ENCODE measurements at places on chromosomes 12 and 14.
A peak's percentile ranks its signal among the peaks of the same experiment; 100 is the strongest.

DNA sequence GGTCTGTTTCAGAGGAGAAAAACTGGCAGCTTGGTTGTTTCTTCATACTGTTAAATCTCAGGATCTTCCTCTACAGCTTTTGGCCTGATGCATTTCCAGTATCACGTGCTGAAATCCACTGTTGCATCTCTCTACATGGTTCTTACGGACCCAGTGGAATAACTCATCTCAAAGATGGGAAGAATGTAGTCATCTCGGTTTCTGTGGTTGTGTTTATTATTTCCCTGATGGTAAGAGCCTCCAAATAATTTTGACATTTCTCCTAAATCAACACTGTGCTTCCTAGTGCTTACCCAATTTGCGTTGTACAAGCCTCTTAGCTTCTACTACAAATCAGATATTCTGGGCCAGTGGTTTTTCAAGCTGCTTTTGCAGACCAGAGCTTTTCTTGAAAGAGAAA is 812.8 kb downstream of the C12orf50 start:
- no peak overlapping the region for H3K4me3 ChIP-seq
- H3K27me3 ChIP-seq, result no peaks in the 10 kb centered on the region
- no peaks in the 10 kb centered on the region for H3K4me1 ChIP-seq
- H3K27ac ChIP-seq, result no peak overlapping the region
- no peak for DNase-seq

DNA sequence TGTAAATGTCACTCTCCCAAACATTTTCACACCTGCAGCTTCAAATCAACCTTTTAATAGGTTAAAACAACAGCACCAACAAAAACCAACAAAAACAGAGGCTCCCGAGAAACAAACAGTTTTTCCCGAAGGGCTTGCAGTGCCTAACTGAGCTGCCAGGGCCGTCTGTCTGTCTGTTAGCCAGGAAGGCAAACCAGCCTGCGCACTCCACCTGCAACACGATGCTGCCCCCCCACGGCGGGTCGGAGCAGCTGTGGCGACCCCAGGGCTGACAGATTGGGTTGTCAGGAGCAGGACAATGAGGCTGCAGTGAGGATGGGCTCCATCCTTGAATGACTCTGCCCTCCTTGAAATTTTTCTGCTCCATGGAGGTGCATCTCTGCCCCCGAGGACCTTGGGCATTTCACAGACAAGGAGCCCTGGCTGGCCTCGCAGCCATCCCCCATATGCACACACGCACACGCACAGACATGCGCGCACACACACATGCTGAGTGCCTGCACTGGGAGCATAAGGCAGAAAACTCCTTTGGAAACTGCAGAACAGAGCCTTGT is 2.6 kb downstream of the RTL1 start:
- no peaks in the 10 kb centered on the region for H3K4me1 ChIP-seq
- H3K4me3 ChIP-seq, result no peak overlapping the region

DNA sequence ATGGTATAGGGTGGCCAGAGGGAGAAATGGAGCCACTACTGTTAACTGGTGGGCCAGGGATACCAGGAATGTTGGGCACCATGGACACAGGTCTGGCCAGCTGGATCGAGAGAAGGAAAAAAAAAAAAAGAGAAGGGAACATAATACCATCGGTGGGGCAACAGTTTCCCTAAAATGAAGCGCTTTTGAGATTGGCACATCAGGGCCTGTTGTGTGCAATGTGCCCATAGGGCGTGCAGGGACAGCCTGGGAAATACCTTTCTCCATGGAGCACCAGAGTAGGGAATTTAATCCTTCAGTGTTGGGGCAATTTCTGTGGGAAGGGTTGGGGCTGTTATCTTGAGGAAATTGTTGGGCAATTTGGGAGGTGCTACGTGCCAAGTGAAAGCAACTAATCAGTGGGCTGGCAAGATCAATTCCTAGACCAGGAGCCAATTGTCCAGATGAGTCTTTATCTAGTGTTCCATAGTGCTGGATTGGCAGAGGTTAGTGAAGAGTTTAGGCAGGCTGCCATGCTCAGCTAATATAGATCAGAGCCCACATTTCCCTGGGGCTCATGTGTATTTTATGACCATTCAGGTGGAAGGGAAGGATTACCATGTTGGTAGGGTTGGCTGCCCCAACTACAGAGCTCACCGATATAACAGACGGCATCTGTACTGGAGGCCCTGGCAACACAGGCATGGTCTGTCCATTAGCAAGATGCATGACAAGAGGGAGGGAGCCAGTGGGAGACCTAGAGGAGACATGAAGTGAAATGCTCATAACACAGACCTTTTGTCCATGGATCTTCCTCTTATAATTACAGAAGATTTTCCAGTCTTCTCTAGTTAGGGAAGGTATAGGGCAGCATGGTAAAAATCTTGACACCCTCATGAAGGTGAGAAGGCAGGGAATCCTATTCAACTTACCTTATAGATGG is 25.5 kb upstream of the NPFF start:
- no peaks in the 10 kb centered on the region for H3K4me1 ChIP-seq
- H3K4me3 ChIP-seq, result no peak overlapping the region
- peaks cover 56% of the 10 kb centered on the region for H3K36me3 ChIP-seq
- DNase-seq, result no peak

- peak; percentile 82 for DNase-seq
- peak overlapping the region; percentile 82 for H3K27ac ChIP-seq
- no peaks in the 10 kb centered on the region for H3K4me1 ChIP-seq
- H3K27me3 ChIP-seq, result no peaks in the 10 kb centered on the region
These were observed 8.8 kb upstream of the SP7 start for GRCh38 chr12:53344824-53345485.

DNA sequence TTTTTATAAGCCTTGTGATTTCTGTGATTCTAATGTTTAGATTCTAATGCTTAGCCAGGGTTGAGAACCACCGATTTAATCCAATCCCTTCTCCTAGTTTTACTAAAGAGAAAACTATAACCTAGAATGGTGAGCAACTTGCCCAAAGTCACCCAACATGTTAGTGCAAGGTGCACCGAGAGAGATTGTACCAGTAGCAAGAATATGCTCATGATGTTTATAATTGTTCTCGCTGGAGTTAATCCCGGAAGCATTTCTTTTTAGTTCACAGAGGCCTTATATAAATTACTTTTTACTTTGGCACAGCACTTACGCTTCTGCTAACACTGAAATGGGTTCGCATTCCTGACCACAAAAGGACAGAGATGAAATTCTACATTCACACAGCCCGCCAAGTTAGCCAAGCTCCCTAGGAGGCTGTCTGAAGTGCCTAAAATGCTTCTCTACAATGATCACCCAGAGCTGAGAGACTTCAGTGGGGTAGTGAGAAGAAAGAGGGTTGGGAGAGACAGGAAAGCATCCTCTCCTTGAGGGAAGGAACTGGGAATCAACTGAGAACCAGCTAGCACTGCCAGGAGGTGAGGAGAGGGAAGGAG is 579 bp upstream of the BLOC1S1 start:
- peaks cover 14% of the 10 kb centered on the region for H3K36me3 ChIP-seq
- H3K27ac ChIP-seq, result peak overlapping the region; percentile 90
- H3K4me3 ChIP-seq, result peak overlapping the region; percentile 75

- H3K36me3 ChIP-seq, result no peaks in the 10 kb centered on the region
- H3K4me3 ChIP-seq, result no peak overlapping the region
- no peak overlapping the region for H3K27ac ChIP-seq
- no peaks in the 10 kb centered on the region for H3K27me3 ChIP-seq
- no peaks in the 10 kb centered on the region for H3K4me1 ChIP-seq
- no peak for DNase-seq
These were observed 47.4 kb upstream of the TMTC1 start for GRCh38 chr12:29831173-29831572.

DNA sequence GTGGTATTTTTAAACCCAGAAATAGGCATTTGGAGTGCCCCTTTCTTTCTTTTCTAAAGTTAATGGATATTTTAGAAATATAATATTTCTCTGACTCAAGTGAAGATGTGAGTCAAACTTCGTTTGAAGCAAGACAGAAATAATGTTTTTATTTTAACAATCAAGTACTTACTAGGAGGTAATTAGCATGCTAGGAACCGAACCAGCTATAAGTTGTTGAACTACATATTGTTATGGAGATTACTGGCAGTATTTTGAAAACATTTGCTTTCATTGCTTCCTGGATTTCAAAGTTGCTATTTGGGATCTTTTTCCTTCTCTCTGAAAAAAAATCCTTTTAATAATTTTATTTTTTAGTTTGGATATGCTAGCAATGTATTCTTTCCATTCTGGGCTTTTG is 225.2 kb downstream of the NEDD1 start:
- no peak overlapping the region for H3K4me3 ChIP-seq
- H3K4me1 ChIP-seq, result no peaks in the 10 kb centered on the region
- DNase-seq, result no peak
- H3K27me3 ChIP-seq, result no peaks in the 10 kb centered on the region
- no peaks in the 10 kb centered on the region for H3K36me3 ChIP-seq
- H3K27ac ChIP-seq, result no peak overlapping the region

- no peak overlapping the region for H3K27ac ChIP-seq
- H3K36me3 ChIP-seq, result no peaks in the 10 kb centered on the region
These were observed 62.5 kb upstream of the PRICKLE1 start for GRCh38 chr12:42652048-42652447.

DNA sequence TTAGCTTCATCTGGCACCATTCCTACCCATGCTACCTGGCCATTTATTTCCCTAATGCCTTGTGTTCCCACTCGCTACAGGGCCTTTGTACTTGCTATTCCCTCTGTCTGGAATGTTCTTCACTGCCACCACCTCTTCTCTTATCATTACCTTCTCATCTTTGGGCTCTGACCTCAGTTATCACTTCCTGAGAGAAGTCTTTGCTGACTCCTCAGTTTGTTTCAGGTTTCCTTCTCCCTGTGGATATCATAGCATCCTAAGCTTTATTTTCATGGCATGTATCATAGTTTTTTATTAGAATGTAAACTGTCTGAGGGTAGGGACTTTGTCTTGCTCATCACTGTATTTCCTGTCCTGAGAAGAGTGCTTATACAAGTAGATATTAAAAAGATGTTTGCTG is 29.7 kb downstream of the SPATS2 start:
- H3K27ac ChIP-seq, result no peak overlapping the region
- H3K4me1 ChIP-seq, result no peaks in the 10 kb centered on the region
- no peak for DNase-seq
- H3K27me3 ChIP-seq, result no peaks in the 10 kb centered on the region

DNA sequence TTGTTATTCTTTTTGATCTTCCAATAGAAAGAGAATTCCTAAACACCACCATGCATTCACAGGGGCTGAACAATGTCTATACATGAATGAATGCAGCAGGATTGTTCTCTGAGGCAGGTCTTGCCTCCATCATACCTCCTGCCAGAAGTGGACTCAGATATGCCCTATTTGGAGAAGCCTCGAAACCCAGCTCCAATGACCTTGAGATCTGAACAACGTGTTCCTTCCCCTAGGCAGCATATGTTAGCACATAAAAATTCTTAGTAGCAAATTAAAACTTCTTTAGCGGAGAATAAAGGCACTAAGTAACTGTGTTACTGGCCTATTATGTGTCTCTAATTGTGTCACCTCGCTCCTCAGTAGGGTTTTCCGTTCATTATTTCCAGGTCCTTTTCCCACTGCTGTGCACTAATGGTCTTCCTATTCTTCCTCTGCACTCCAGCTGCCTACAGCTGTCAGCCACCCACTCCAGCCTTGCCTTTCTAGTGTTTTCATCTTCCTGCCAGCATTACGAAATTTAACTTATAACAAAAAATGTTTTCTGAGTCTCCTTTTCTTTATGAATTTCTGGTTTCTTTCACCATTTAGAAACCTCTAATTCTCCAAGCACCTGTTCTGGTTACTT is 62.6 kb upstream of the IGF1 start:
- no peaks in the 10 kb centered on the region for H3K27me3 ChIP-seq
- no peak overlapping the region for H3K27ac ChIP-seq
- H3K36me3 ChIP-seq, result no peaks in the 10 kb centered on the region
- DNase-seq, result peak; percentile 73
- H3K4me3 ChIP-seq, result no peak overlapping the region
- no peaks in the 10 kb centered on the region for H3K4me1 ChIP-seq

DNA sequence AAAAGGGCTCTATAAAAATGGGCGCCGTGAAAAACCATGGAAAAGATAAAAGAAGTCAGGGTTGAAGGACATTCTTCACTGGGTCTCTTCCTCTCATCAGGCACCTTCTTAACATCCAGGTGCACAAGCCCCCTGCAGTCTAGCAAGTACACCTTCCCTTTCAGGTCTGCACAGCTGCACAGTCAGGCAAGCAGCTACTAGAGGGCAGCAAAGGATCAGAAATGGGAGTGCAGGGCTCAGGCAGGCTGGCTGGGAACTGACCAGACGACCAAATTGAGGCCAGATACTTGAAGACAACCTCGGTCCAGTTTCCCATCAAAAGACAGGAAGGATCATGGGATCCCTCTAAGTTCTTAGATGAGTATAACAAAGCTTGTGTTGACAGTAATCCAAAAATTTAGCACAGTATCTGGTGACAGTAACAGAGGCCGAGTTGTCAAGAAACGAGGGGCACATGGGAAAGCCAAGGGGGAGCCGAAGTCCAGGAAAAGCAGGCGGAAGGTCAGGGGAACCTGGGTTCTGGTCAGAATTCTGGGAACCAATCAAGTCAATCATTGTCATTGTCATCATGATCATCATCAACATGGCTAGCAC is 10.1 kb upstream of the GRIP1 start:
- H3K4me1 ChIP-seq, result no peaks in the 10 kb centered on the region
- H3K27ac ChIP-seq, result no peak overlapping the region
- no peak overlapping the region for H3K4me3 ChIP-seq
- H3K27me3 ChIP-seq, result peaks cover 3% of the 10 kb centered on the region
- DNase-seq, result peak; percentile 14
- H3K36me3 ChIP-seq, result no peaks in the 10 kb centered on the region

DNA sequence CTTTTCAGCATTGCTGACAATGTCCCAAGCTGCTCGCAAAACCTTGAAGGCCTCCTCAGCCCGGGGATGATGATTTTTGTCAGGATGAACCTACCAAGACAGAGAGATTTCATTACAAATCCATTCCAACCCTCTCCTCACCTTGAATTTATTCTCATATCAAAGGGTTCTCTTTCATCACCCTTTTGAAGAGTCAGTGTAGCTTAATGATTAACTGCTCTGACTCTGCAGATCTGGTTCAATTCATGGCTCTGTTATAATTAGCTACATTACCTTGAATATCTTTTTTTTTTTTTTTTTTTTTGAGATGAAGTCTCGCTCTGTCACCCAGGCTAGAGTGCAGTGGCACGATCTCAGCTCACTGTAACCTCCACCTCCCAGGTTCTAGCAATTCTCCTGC is 5.6 kb downstream of the ORMDL2 start:
- DNase-seq, result no peak
- H3K27ac ChIP-seq, result no peak overlapping the region
- no peak overlapping the region for H3K4me3 ChIP-seq
- H3K36me3 ChIP-seq, result peaks cover 61% of the 10 kb centered on the region
- H3K4me1 ChIP-seq, result peaks cover 7% of the 10 kb centered on the region
- H3K27me3 ChIP-seq, result no peaks in the 10 kb centered on the region
